Smooth muscle cell of the brain vasculature (primary cell): ENCODE measurements at places on chromosomes 11 and 22.

DNA sequence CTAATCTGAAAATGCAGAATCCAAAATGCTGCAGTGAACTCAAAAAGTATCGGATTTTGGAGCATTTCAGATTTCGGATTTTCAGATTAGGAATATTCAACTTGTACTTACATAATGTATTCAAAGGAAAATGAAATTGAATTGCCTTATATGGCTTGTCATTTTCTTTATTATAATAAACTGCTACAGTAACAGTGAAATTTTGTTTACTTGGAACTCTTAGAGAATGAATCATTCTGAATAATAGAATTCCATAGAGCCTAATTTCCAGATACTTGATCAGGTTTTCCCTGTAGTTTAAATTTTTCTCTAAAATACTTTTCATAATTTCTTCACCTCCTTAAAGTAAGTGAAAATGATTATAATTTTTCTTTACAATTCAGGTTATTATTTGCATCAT, 17.3 kb downstream of the TTC17 start:
- no peak for DNase-seq

- DNase-seq = no peak
These were observed 563 bp downstream of the GATD1 start for GRCh38 chr11:776561-777287.

- DNase-seq = no peak
These were observed 5.6 kb downstream of the MAPK1 start for GRCh38 chr22:21861851-21862250.

DNA sequence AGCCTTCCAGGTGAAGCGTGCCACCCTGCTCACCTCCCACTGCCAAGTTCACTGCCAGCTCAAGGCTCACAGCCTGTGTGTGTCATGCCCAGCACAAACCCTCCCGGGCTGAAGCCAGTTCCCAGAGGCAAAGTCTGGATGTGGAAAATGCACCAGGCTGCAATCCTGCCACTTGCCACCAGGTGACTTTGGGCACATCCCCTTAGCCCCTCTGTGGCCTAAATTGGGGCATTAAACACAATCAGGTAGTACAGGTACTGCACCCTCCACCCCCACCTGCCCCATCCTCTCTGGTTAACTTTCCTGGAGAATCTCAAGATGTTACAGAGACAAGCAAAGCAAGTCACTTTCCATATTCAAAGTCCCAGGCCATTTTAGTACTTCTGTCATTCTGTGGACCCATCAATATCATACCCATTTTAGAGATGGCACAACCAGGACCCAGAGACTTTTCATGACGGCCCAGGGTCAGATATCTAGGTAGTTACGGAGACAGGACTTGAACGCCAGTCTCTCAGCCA, 1.8 kb upstream of the RASD2 start:
- DNase-seq = no peak

DNA sequence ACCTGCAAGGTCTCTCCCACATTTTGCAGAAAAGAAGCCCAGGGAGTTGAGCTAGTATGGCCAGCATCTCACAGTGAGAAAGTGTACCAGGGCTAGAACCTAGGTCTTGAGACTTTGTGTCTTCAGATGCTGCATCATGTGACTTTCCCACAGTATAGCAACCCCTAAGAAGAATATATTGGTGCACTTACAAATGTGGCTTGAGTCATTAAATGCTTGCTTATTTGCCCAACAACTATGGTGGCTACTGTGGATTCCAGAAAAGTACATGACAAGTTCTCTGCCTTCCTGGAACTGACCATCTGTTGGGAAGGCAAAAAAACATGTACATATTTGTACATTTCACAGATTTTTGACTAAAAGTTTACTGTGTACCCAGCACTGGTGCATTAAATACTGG, 55.0 kb downstream of the POLD3 start:
- DNase-seq = no peak

DNA sequence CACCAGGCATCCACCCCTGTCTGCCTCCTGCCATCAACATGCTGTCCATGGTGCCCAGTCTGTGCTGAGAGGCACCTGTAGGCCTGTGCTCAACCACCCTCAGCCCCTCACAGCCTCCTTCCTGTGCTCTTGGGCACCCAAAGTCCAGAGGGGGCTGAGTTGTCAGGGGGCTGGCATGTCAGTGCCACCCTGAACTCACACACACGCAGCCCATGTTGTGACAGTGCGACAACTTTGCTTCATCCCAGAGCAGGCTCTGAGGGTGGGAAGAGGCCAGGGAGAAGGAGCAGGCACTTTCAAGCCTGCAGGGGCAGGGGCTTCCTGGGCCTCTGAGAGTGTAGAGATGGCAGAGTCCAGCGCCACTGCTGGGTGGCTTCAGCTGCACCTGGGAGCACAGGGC, 491.0 kb downstream of the TMEM135 start:
- no peak for DNase-seq

GRCh38 chr11:60265373-60266214, 14.9 kb upstream of the MS4A4A start:
- no peak for DNase-seq

DNA sequence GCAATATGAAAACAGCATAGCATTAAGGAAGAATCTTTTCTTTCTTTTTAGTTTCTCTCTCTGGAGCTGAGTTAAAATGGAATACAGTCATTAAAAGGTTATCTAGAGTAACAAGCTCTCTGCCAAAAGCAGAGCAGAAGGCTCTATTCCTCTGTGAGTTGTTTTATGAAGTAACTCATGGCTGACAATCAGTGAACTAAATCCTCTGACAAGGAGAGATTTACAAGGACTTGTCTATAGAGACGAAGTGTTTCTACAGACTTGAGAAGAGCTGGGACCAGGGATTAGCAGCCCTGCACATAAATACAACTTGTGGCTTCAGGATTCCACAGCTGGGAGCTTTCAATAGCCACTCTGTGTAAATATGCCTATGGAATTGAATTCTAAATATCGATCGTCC, 192.5 kb upstream of the RAG2 start:
- no peak for DNase-seq
